Left colon (tissue), 2 donors: ENCODE measurements at places on chromosomes 4 and X. TPM values are rescaled to one million over a fixed set of nuclear protein-coding genes. Genes with fewer than 3 reads are reported as not detected.

DNA sequence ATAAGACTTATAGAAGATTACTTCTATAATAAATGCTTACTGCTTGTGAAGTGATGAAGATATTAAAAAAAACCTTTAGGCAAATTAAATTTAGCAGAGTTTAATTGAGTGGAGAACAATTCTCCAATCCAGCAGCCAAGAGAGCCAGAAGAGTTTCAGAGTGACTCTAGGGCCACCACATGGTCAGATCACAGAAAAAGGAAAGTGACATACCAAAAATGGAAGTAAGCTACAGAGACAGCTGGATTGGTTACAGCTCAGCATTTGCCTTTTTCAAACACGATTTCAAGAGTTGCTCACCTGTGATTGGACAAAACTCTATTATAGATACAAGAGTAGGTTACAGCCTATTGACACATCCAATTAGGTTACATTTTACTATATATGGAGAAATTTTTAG lies 79.0 kb upstream of the TRAM1L1 start:
- DNase-seq, result no peak

DNA sequence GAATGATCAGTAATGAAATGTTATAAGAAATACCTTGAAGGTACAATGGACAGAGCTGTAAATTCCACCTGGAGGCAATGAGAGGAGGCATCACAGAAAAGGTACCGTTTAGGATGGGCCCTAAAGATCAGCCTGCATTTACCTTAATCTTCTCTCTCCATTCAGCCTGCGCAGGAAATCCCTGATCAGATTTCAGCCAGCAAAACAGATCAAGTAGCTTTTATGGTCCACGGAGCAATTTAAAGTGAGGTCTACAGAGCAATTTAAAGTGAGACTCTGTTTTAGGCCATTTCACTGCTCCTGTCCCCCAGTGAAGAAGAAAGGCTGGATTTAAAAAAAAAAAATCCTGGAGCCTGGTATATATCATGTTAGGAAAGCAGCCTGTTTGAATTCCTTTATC lies 195.1 kb upstream of the VCX start:
- no peak for DNase-seq

Gene ADAM29
- not detected for total RNA-seq

Gene TMEM144
- 33.4 TPM for total RNA-seq

- DNase-seq, result no peak
Measured at GRCh38 chr4:94306713-94307112, 35.9 kb downstream of the HPGDS start.

- DNase-seq, result no peak
Measured at GRCh38 chr4:185532795-185533324, 2.4 kb downstream of the PDLIM3 start.

- DNase-seq, result no peak
Measured at GRCh38 chr4:159766241-159766640, 663.4 kb downstream of the RAPGEF2 start.

GRCh38 chrX:44997282-44997812 lies 124.4 kb downstream of the KDM6A start:
- no peak for DNase-seq

GRCh38 chr4:110184791-110185155 lies 13.6 kb downstream of the ELOVL6 start:
- no peak for DNase-seq

DNA sequence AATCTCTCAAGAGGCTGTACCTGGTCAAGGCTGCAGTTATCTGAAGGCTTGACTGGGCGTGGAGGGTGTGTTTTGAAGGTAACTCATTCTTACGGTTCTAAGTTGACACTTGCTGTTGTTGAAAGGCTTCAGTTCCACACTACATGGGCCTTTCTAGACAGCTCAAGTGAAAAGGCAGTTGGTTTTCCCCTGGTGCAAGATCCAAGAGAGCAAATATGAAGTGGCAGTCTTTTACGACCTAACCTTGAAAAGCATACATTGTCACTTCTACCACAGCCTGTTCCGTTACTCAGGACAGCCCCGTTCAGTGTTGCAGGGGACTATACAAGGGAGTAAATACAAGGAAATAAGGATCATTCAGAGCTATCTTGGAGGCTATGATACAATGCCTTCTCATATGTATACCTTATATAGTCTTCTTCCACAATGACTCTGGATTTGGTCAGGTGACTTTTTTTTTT lies 46.2 kb downstream of the PDS5A start:
- DNase-seq, result no peak

DNA sequence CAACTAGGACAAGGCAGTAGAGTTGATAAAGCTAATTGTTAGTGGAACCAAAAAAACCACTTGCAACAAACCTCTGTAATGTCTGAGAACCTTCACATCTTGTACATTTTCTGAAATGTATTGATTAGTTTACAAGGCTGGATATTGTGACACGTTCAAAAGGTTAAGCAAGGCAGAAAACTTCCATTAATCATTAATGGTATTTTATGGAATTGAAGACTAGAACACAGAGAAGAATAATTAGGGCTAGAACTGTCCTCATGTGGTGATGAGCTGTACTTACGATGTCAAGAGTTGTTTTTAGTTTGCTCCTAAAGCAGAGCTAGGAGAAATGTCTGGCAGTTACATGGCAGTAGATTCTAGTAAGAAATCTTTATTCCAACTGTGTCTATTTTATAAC lies 12.3 kb downstream of the GC start:
- no peak for DNase-seq

GRCh38 chrX:64176876-64177275 lies 28.6 kb downstream of the AMER1 start:
- DNase-seq, result no peak

DNA sequence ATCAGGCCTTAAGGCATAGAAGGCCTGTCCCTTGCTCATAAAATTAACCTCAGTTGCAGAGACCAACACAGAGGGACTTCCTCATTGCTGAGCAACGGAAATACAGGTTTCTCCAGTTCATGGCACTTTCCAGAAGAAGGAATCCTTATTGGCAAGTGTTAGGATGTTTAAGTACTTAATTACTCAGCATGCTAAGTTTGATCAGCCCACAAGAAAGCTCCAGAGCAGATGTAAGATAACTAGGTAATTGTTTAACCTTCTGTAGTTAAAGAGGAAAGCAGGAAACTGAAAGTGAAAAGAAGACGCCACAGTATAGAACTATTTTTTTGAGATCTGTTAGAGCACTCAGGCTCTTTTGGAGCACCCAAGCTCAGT lies 33.5 kb downstream of the SMS start:
- no peak for DNase-seq

DNA sequence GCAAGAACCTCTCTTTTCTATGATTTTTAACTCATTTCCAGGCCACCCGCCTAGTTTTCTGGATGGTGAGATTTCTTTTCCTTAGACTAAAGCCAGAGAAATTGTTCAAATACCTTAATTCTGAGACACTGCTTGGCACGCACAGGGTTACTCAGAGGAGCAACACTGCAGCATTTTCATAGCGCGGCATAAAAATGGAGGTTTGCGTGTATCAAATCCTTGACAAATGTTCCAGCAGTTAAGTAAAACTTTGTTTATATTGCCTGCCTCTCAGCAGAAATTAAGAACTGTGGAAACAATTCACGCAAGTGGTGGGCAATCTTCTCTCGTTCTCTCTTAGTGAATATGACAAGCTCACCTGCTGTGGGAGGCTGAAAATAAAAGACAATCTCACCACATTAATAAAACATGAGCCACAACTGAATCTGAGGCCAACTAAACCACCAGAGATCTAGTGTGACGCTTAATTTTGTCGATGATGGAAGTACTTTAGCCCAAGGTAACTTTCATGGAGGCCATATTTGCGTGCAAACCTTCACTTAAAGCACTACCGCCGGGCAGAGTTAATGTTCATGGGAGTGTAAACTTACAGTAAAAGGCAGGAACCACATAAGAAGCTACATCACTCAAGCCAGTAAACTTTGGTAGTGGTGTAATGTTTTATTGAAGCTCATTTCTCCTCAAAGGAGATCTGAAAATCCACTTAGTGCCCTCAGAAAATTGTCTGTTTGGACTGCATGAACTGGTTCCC lies 894.8 kb upstream of the EPHA5 start:
- DNase-seq, result no peak

Gene SPIN4
- 5.7 TPM for total RNA-seq

Gene MAOA
- total RNA-seq, result 381 TPM

- no peak for DNase-seq
Measured at GRCh38 chr4:15034071-15034764, 31.9 kb downstream of the CPEB2 start.

DNA sequence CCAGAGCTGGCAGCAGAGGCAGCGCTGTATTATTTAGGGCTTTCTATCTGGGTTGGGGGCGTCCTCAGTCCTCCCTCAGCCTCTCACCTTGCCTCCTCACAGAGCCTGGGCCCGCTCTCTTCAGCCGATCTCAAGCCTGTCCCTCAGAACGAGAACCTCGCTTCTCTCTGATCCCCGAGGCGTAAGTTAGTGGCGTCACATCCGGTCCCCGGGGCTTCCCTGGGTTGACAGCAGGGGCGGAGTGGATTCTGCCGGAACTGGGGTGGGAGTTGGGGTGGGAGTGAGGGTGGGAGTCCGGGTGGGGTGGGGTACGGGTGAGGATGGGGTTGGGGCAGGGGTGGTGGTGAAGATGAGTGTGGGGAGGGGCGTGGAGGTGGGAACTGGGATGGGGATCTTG lies at the start of gene MAGEA10:
Gene MAGEA10 (minus strand): TSS at position 190 of the 397 bp plus-strand sequence. CDS start 2,957 bp downstream, outside the sequence.
- DNase-seq, result no peak

Gene SOX3
- total RNA-seq, result not detected

Gene HNRNPD
- 108 TPM for total RNA-seq

- no peak for DNase-seq
Measured at GRCh38 chr4:52935317-52935716, 73.2 kb downstream of the RASL11B start.

DNA sequence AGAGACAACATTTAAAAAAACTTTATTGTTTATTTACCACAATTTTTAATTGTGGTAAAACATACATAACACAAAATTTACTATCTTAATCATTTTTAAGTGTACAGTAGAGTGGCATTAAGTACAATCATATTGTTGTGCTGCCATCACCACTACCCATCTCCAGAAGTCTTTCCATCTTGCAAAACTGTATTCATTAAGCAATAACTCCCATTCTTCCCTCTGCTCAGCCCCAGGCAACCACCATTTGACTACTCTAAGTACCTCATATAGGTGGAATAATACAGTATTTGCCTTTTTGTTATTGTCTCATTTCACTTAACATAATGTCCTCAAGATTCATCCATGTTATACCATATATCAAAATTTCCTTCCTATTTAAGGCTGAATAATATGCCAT lies 12.8 kb upstream of the FAM47E start:
- DNase-seq, result no peak

- no peak for DNase-seq
Measured at GRCh38 chr4:47531954-47532321, 46.9 kb downstream of the ATP10D start.

- no peak for DNase-seq
Measured at GRCh38 chr4:54695788-54696187, 38.0 kb downstream of the KIT start.

Gene FANCB
- 1.2 TPM for total RNA-seq

DNA sequence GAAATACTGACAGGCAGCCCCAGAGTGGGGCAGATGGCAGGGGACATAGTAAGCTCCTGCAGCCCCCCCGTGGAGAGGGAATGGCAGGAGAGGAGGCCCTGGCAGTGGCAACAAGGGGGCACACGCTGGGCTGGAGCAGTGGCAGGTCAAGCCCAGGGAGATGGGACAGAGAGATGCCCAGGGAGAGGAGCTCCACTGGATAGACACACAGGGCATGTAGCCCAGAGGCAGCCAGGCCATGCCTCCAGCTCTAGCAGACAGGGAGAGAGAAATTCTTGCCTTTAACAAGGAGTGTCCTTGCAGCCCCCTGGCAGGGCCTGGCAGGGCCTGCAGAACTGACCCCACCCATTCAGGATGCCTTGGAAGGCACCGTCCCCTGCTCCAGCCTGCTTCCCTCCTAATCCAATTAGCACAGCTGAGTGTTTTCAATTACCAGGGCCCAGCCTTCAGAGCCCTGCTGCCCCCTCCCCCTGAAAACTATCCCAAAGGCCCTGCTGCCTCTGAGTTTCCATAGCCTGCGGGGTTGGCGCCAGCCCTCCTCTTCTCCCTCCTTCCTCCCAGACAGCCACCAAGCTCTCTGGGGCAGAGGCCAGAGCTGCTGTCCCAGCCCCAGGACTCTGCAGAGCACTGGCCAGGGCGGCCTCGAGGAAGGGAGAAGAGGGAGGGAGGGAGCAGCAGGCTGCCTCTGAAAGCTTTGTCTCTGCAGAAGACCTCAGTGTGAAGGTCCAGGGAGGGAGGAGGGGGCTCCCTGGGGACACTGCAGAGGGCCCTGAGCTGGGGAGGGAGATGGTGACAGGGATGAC lies 12.5 kb downstream of the L1CAM start:
- DNase-seq, result no peak

- DNase-seq, result no peak
Measured at GRCh38 chrX:104325213-104325585, 70.5 kb upstream of the ESX1 start.

DNA sequence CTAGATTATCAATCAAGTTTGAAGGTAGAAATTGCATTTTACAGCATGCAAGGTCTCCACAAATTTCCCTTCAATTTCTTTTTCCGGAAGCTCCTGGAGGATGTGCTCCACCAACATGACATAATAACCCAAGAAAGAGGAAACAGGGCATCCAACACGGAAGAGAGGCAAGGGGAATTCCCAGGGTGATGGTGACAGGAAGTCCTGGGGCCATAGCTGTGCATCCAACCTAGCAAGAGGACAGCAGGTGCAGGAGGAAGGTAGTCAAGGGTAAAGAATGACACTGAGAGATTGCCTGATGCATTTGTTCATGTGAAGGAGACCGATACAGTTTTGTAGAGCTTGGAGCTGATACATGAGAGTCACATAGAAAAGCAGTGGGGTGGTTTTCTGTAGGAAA lies 115.7 kb upstream of the LSM6 start:
- no peak for DNase-seq

DNA sequence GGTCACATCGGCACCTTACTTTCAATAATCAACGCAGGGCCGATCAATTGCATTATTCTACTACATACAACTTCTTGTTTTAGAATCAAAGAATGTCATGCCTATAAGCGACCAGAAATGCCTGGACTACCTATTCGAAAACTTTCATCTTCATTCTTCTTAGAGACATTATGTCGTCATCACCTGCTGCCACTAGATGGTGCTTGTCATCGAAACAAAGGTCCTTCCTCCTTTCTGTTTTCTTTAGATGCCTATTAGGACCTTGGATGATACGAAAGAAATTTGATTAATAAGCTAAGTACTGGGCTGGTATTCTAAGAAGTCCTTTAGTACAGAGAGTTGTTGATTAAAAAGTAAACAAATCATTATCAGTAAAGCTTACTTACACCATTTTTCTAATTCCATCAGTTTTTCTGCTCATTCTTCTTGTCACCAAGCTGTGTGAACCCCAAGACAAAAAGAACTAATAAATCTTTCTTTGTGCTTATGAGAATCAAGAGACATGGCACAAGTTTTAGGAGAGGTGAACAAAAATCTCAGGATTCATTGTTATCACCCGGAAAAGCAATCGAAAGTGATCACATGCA lies 154.5 kb upstream of the SLC4A4 start:
- peak; percentile 40 for DNase-seq

Gene MTMR8
- 9.2 TPM for total RNA-seq

GRCh38 chr4:15964159-15964558 lies 1.2 kb upstream of the FGFBP2 start:
- no peak for DNase-seq

Gene PPEF2
- total RNA-seq, result not detected
